ENCODE measurements at places on chromosomes 5 and 9.

GRCh38 chr9:3951161-3951665 is 348.7 kb downstream of the GLIS3 start:
- DNase-seq: no peak

- no peak for DNase-seq
Measured at GRCh38 chr5:55036477-55036876, 12.4 kb downstream of the GZMK start.

GRCh38 chr9:2339416-2339815 is 282.2 kb upstream of the VLDLR start:
- DNase-seq: no peak

GRCh38 chr9:131872702-131873101 is 132.8 kb upstream of the RAPGEF1 start:
- DNase-seq: no peak

- DNase-seq: no peak
Measured at GRCh38 chr9:127131871-127132270, 9.4 kb upstream of the ANGPTL2 start.

- DNase-seq: no peak
Measured at GRCh38 chr5:77306531-77306930, 96.1 kb downstream of the PDE8B start.
